Left kidney (tissue), 8 donors: ENCODE measurements at places on chromosomes 16 and 17. TPM values are rescaled to one million over a fixed set of nuclear protein-coding genes. Genes with fewer than 3 reads are reported as not detected.

The TEKT1 gene
- 0.62 TPM for polyA plus RNA-seq

The MEIOB gene
- 3.2 TPM for polyA plus RNA-seq

The EMC8 gene
- 27.9 TPM for polyA plus RNA-seq

The TPPP3 gene
- polyA plus RNA-seq, result 42.7 TPM

The PDIA2 gene
- polyA plus RNA-seq, result 2.4 TPM

The GRAPL gene
- polyA plus RNA-seq, result 7.0 TPM
